ENCODE measurements at places on chromosomes 4 and X.

GRCh38 chr4:125433453-125433852 is 118.7 kb downstream of the FAT4 start:
- no peak for DNase-seq

DNA sequence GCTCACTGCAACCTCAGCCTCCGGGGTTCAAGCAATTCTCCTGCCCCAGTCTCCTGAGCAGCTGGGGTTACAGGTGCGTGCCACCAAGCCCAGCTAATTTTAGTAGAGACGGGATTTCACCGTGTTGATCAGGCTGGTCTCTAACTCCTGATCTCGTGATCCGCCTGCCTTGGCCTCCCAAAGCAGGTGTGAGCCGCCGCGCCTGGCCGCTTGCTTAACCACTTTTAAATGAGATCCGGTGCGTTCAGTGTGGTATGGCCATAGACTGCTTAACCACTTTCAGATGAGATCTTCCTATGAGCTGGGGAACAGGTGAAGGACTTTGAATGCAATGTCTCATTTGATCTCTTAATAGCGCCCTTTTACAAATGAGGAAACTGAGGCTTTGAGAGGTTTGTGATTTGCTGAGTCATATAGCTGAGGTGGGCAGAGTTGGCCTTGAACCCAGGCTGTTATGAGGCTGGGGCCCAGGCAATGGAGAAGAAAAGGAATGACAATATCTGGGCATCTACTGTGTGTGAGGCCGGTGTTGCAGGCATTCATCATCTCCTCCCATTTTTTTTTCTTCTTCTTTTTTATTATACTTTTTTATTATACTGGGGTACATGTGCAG is 41.9 kb upstream of the NSG1 start:
- DNase-seq = no peak

GRCh38 chr4:81509191-81509590 is 37.5 kb upstream of the RASGEF1B start:
- DNase-seq = no peak

- no peak for DNase-seq
These were observed 56.0 kb upstream of the TECRL start for GRCh38 chr4:64465263-64465662.
